ENCODE measurements at places on chromosomes 4 and X.

DNA sequence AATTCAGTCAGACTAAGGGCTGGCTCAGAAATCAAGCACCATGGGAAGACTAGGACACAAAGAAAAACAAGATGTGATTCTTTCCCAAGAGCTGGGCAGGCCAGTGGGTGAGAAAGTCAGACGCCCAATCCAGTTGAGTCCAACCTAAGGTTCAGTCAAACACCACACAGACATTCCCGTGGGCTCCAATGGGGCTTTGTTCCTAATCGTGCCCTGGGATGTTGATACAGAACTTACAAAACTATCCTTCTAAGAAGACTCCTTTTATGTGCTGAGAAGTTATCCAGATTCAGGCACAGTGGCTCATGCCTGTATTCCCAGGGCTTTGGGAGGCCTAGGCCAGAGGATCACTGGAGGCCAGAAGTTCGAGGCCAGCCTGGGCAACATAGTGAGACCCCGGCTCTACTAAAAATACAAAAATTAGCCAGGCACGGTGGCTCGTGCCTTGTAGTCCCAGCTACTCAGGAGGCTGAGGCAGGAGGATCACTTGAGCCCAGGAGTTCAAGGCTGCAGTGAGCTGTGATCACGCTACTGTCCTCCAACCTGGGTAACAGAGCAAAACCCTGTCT, 3.7 kb downstream of the BLOC1S4 start:
- DNase-seq = no peak

DNA sequence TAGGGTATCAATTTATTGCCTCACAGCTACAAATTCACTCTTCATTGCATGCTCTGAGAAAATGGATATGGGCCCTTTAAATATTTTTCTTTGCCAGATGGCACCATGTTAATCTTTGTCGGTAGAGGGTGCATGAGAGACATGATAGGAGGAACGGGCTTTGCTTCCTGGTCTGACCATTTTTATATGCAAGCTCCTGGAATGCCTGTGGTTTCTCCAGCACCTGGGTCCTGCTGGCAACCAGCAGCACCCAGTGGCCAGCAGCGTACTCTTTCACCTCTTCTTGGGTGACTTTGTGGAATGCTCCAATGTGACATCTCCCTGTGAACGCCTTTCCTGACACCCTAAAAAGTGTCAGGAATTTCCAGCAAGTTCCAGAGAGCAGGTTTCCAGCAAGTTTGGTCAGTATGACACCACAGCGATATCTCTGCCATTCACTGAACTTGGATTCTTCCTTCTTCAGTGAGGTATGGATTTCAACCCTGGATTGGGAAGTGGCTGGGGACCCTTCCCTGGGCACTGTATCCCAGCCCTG, 140.3 kb upstream of the PGRMC2 start:
- DNase-seq = peak; percentile 4

DNA sequence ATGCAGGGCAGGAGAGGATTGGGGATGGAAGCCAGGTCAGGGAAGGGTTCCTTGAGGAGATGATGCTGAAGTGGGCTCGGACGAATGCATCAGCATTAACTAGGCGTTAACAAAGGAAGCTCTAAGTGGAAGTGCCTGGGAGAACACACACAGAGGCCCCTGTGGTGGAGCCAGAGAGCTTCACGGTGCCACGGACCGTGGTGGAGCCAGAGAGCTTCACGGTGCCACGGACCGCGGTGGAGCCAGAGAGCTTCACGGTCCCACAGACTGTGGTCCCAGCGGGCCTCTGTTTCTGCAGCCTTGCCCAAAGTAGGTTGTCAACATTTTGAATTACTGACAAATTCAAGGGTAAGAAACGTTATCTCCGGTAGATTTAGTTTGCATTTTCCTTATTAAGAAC, 48.3 kb downstream of the TRIML2 start:
- no peak for DNase-seq

GRCh38 chrX:37409278-37409677, 60.1 kb downstream of the PRRG1 start:
- no peak for DNase-seq

DNA sequence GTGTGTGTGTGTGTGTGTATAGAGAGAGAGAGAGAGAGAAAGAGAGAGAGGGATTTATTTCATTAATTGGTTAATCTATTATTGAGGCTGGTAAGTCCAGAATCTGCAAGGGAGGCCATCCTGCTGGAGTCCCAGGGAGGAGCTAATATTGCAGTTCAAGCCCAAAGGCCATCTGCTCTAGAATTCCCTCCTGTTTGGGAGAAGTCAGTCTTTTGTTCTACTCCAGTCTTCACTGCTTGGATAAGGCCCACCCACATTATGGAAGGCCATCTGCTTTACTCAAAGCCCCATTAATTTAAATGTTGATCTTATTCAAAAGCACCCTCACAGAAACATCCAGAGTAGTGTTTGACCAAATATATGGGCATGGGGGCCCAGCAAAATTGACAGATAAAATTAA, 317.5 kb upstream of the RASGEF1B start:
- peak; percentile 20 for DNase-seq

DNA sequence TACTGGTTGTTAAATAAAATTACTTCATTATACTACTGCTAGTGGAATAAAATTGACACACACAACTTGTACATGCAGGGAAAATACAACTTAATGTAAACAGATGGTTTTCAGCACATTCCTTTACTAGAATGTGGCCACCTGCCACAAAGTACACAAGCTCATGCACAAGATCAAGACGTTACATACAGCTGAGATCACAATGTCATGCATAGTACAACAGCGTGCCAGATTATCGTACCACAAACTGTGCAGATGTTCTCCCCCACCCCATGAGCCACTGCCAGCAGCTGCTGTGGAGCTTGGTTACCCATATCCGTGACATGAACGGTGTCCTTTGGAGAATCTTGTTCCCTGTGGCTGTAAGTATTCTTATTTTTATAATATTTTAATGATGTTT, 27.7 kb downstream of the FBXO8 start:
- no peak for DNase-seq

DNA sequence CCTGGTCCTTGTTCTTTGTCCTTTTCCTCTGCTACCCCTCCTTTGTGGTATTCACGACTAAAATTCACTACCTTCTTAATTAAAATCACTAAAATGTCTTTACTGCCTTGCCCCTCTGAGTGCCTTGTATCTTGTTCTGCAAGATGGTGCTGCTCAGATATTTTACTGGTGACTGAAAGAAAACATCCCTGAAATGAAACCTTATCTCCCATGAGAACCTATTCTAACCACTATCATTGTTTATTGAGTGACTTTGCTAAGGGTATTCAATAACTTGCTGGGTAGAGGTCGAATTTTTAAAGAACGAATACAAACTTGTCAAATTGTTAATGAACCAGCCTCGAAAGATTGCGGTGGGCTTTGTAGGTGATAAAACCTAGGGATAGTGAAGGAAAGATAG, 52.8 kb downstream of the SPRY1 start:
- no peak for DNase-seq

DNA sequence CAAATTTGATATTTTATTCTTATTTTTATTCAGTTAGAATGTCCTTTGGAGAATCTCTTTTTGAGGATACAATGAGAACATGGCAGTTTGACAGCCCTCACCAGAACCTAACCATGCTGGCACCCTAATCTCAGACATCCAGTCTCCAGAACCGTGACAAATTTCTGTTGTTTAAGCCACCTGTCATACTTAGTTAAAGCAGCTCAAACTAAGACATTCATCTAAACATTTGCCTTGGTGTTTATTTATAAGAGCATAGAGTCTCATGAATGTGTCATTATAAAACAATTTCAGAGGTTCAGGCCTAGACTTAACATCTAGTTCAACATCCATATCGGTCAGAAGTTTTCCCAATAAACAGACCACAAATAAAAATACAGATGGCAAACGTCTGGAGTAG, 125.1 kb upstream of the FUNDC1 start:
- DNase-seq = no peak

DNA sequence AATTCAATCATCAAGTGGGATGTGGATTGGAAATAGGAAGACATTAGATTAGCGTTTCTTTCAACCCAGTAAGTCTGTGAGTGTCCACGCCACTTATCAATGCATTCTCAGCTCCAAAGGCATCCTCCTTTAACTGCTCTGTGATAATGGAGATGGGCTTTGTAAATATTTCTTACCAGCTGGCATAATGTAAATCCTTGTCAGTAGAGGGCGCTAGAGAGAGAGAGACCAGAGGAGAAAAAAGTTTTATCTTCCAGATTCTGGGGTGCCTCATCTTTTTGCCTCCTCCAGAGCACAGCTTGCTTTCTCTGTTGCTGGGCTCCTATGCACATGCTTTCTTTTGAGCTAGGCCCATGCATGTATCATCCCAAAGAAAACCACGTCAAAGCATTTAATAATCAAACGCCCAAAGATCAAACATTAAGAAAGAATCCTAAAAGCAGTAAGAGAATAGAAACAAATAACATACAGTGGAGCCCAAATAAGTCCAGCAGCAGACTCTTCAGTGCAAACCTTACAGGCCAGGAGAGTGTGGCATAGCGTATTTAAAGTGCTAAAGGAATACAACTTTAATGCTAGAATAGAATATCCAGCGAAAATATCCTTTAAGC, 9.6 kb upstream of the MTMR1 start:
- DNase-seq = no peak

GRCh38 chrX:48894891-48895290, 2.7 kb downstream of the TIMM17B start:
- no peak for DNase-seq

- DNase-seq = no peak
These were observed 261.8 kb downstream of the CAMK2D start for GRCh38 chr4:113499696-113500095.

- DNase-seq = no peak
These were observed 1262.0 kb upstream of the ADGRL3 start for GRCh38 chr4:59938166-59938565.

GRCh38 chr4:149112109-149112508, 669.9 kb upstream of the NR3C2 start:
- no peak for DNase-seq

Measured in NCI-H2171 (cell line).